ENCODE measurements at places on chromosomes 11 and 22.

DNA sequence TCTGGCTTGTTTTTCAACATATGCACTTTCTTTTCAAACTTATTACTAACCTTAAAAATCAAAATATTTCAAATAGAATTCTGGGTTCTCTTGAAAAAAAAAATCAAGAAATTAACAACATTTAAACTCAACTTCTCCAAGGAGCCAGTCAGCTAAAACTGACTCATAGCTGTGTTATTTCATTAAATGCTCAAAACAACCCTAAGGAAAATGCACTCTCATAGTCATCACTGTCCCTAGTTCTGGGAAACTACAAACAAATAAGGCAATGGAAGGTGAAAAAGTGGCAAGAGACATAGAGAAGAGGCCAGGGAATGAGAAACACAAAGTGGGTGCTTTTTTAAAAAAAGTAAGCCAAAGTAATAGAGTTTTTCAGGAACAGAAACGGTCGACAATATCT lies 4.1 kb upstream of the ARHGAP20 start:
- DNase-seq = no peak

DNA sequence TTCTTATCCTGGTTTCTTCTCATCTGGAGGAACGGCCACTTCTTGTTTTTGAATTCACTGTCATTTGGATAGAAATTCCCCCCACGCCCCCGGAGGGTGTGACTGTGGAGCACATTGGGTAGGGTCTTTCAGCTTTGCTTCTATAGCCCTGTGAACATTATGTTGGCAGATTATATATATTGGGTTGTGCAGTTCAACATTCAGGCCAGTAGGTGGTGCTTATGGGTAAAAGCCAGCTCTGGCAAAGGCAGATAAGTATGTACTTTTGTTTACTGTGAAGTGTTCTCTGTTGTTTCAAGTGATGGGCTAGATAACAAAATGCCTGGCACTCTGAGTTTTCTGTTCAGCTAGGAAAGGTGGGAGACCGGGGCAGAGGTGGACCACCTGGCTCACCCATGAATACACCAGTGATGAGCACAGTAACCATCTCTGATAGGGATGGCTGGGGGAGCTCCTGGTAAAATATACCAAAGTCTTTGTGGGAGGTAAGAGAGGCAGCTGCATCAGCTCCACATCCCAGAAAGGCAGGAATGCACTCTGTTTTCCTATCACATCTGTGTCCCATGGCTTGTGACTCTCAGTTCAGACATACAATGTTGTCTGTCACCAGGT lies 1348.2 kb upstream of the RAG2 start:
- DNase-seq = peak; percentile 22

DNA sequence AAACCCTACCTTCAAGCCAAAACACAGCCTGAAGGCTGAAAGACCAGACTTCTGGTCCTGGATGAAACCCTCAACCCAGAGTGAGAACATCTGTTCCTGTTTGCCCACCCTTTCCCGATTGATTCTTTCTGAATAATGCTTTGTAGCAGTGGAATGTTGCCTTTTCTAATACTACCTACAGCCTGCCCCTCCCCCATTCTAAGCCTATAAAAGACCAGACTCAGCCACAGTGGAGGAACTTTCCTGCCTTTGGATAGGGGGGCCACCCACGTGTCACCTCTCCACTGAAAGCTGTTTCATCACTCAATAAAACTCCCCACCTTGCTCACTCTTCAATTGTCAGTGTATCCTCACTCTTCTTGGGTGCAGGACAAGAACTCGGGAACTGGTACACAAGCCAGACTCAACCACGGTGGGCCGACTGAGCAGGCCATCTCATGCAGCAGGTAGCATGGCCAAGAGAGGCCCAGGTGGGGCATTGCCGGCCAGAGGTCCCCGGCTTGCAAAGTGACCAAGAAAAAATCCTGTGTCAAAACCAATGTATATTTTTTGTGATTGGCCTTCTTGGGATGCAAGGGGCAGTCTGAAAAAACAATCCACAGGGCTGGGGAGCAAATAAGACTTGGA lies 6.6 kb upstream of the APOL6 start:
- no peak for DNase-seq

- DNase-seq = peak; percentile 72
These were observed 31.0 kb upstream of the CD5 start for GRCh38 chr11:61071208-61071681.

DNA sequence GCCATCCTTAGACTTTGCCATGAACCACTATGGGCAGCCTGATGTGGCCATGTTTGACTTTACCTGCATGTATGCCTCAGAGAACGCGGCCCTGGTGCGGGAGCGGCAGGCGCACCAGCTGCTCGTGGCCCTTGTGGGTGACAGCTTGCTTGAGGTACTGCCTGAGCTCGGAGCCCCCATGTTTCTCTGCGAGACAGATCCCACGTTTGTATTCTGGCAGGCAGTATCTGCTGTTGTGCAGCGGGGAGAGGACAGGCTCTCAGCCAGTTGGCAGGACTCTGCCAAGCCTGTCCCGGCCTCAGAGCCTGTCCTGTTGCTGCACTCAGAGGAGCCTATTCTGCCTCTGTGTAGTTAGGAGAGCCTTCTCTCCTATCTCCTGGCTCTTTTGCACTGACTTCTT lies 109.9 kb downstream of the MICAL2 start:
- DNase-seq = no peak

- no peak for DNase-seq
These were observed 11.1 kb upstream of the ST3GAL4 start for GRCh38 chr11:126344141-126345080.

DNA sequence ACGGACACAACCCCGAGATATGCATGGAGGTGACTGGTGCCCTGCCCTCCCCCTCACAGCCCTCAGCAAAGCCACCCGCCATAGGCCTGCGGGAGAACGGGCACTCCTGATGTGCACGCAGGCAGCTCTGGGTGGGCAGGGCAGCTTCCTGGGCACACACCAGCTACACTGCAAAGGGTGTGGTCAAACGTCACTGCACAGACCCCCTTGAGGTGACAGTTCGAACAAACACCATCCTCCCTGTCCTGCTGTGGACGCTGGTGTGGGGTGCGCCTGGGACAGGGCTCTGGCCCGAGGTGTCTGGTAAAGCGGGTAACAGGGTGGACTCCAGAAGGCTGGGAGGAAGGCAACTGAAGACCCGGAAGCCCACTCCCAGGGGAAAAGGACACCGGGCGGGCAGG lies 21.9 kb upstream of the MOB2 start:
- DNase-seq = no peak

DNA sequence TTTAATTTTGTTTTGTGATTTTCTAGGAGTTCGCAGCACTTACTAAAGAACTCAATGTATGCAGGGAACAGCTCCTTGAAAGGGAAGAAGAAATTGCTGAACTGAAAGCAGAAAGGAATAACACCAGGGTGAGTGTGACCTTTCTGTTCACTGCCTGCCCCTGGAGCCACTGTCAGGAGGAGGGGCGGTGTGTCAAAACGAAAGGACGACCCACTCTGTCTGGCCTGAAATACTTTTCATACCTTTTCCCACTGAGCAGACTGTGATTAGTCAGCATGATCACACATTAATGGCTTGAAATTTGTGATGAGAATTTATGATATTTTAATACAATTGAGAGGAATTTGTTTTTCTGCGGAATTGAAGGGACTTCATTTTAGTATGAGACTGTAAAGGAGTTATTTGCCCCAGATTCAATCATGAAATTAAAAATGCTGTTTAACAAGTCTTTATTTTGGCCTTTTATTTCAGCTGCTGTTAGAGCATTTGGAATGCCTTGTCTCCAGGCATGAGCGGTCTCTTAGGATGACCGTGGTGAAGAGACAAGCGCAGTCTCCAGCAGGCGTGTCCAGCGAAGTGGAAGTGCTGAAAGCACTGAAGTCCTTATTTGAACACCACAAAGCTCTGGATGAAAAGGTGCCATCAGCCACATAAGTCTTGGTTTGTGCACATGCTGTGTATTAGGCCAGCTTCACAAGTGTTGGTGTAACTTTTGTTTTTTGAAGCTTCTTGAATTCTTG lies 54.1 kb downstream of the PPFIA1 start:
- no peak for DNase-seq

DNA sequence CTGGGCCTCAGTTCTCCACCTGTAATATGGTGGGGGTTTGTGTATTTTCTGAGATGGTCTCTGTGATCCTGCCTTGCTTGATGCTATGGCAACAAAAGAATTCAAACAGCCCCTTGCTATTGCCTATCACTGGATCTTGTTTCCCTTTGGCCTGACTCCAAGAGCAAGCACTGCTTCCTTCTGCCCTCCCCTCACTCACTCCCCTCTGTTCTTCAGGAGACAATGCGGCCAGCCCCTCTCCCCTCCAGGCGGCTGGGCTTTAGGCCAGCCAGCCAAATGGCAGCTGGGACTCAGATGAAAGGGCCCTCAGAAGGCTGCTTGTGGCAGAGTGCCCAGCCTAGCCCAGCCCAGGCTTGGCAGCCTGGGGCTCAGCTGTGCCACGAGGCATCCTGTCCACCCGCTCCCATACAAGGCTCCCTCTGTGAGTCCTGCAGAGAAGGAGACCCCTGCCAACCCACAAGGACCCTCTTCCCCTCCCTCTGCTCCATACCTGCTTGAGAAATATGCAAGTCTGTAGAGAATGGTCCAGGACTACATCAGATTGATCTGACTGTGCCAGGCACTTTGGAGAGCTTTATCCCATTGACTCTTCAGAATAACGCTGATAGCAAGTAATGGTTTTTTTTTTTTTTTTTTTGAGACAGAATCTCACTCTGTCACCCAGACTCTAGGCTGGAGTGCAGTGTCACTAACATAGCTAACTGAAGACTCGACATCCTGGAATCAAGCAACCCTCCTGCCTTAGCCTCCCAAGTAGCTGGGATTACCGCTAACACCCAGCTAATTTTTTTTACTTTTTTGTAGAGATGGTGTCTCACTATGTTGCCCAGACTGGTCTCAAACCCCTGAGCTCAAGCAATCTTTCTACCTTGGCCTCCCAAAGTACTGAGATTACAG lies 7.6 kb upstream of the KCTD14 start:
- no peak for DNase-seq

DNA sequence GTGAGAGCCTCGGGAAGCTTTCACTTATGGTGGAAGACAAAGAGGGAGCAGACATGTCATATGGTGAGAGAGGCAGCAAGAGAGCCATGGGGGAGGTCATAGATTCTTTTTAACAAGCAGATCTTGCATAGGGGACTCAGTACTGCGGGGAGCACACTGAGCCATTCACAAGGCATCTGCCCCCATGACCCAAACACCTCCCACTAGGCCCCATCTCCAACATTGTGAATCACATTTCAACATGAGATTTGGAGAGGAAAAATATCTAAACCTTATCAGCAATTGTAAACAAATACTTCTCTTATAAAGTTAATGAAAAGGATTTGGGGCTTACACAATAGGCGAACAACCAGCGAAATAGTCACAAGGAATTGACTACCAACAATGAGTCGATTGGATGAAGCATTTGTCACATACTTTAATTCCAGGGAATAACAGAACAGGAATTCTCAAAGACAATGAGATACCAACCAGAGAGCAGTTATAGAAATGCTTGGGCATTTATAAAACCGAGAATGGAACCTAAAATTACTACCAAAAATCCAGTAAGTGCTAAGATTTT lies 7.3 kb downstream of the DDI1 start:
- no peak for DNase-seq

- no peak for DNase-seq
These were observed 48.2 kb downstream of the OR10A6 start for GRCh38 chr11:7882860-7883259.

- no peak for DNase-seq
These were observed 1.6 kb upstream of the IRF7 start for GRCh38 chr11:617199-617911.

- no peak for DNase-seq
These were observed 20.2 kb downstream of the ST3GAL4 start for GRCh38 chr11:126375726-126376125.

- DNase-seq = no peak
These were observed 430.3 kb downstream of the AASDHPPT start for GRCh38 chr11:106507645-106508306.

DNA sequence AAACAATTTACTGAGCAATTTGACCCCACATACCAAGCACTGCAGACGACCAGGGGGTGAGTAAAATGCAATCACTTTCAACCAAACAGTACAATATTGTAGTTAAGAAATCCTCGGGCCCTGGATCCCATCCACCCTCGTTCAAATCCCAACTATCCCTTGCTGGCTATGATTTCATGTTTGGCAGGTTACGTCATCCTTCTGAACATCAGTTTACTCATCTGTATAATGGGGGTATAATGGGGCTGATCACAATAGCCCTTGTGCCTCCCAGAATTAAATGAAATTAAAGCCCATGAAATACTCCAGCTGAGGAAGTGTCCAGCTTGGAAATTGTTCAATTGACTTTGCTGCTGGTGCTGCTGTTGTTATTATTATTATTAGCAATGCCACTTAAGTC lies 20.6 kb downstream of the APLNR start:
- DNase-seq = no peak

- no peak for DNase-seq
These were observed 24.2 kb downstream of the MFNG start for GRCh38 chr22:37461961-37462360.

DNA sequence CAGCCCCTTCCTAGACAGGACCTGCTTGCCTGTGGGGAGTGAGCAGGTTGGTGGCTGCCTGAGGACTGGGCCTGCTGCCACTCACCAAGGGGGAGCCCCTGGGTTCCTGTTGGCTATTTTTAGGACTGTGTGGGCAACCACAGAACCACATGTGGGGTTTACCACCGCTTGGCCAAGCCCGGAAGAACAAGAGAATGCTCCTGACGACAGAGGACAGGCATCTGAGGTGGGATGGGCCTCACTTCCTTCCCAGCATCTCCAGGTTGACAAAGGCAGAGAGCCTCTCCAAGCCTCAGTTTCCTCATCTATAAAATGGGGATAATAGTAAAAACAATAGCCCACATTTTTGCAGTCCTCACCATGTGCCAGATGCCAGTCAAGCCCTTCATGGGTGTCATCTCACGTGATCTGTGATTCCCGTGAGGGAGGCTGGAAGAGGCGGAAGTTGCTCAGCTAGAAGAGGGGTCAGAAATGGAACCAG lies 43.6 kb downstream of the LRRC32 start:
- peak; percentile 84 for DNase-seq

- DNase-seq = no peak
These were observed 19.4 kb upstream of the LMO1 start for GRCh38 chr11:8283100-8283464.

- no peak for DNase-seq
These were observed 115.4 kb downstream of the KIAA1671 start for GRCh38 chr22:25067851-25068421.

DNA sequence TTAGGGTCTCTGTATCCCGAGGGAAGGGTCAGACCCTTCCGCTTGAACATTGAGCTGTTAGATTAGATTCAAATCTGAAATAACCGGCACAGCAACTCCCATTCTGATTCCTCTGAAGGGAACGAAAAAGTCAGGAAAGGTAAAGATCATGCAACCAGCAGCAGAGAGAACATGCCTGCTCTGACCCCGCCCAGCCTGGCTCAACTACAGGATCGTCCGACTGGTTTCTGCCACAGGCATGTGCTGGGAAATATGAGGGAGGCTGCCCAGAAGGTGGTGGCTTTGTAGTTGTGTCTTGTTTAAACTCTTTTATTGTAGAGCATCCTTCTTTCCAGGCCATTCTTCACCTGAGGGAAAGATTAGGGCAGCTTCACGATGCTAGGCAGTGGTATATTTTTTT lies 5.0 kb upstream of the MTNR1B start:
- no peak for DNase-seq

- no peak for DNase-seq
These were observed 36.5 kb downstream of the GRIK4 start for GRCh38 chr11:120547811-120548681.
